AG08396 (cell line): ENCODE measurements at places on chromosomes 3 and 15.

GRCh38 chr3:15860014-15860934, 62.5 kb upstream of the ANKRD28 start:
- DNase-seq: peak; percentile 66

- DNase-seq: no peak
Measured at GRCh38 chr3:72441284-72441994, 406.8 kb downstream of the SHQ1 start.

GRCh38 chr15:39529457-39529856, 51.4 kb upstream of the THBS1 start:
- no peak for DNase-seq

DNA sequence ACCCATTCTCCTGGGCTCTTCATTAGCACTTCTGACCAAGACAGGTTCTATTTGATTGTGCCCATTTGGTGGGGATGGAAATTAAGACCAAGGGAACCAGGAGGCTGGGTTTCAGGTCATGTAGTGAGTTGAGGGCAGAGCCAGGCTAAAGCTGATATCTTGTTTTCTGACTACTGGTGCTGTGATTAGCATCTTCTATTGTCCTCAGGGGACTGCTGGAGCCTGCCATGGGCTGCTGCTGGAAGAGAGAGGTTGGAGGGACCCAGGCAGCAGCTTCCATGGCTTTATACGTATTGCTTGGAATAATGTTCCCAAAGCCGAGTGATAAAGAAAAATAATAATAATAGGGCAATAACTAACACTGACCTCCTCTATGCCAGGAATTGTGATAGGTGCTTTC, 211.4 kb upstream of the ROPN1 start:
- DNase-seq: no peak

GRCh38 chr3:119469418-119470189, 841 bp downstream of the POGLUT1 start:
- no peak for DNase-seq

DNA sequence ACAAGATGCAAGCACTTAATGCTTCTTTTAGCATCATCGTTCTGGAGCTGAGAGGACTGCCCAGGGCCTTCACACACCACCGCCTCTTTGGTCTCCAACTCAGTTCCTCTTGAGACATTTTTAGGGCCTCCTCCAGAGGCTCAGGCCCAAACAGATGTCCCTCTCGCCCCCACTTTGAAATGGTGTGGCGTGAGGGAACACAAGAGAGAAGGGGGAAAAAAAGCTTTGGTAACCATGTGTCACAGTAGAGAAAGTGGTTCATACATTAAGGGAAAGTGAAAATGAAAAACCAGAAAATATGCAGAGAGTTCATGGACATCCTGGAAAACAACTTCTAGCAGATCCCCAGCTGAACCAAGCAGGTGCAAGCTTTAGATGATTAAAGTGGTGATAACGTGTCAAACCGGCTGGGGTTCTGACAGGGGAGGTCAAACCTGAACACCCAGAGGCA, 33.1 kb upstream of the FOXP1 start:
- DNase-seq: no peak

DNA sequence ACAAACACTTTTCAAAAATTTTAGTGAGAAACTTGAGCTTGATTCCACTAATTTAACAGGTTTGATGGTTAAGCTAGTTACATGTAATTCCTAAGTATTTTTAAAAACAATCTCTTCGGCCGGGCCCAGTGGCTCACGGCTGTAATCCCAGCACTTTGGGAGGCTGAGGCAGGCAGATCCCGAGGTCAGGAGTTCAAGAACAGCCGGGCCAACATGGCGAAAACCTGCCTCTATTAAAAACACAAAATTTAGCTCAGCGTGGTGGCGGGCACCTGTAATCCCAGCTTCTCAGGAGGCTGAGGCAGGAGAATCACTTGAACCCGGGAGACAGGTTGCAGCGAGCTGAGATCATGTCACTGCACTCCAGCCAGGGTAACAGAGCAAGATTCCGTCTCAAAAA, 25.3 kb downstream of the TRA2B start:
- no peak for DNase-seq

- DNase-seq: no peak
Measured at GRCh38 chr3:16181361-16181760, 6.9 kb downstream of the GALNT15 start.

GRCh38 chr15:68733666-68734065, 87.0 kb downstream of the ANP32A start:
- no peak for DNase-seq

GRCh38 chr3:131714585-131715220, 211.9 kb upstream of the MRPL3 start:
- DNase-seq: no peak

DNA sequence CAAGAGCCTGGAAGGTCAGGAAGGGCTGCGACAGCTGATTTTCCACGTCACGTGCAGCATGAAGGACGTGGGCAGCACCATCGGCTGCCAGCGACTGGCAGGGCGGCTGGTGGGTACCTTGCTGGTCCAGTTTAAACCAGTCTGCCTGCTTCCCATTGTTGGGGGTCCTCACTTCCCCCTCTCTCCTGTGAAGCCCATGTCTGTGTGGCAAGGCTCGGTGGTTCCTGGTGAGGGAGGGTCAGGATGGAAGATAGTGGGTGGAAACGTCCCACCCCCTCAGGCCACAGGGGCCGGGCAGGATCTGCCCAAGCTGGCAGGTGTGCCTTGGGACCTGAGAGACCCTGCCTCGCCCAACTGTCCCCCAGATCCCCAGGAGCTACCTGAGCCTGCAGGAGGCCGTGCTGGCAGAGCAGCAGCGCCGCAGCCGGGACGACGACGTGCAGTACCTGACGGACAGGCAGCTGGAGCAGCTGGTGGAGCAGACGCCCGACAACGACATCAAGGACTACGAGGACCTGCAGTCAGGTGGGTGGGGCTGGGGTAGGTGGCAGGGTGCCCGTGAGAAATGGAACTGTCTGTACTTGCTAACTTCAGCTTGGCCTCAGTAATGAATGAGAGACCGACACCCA, 108.2 kb downstream of the LRRK1 start:
- DNase-seq: no peak

DNA sequence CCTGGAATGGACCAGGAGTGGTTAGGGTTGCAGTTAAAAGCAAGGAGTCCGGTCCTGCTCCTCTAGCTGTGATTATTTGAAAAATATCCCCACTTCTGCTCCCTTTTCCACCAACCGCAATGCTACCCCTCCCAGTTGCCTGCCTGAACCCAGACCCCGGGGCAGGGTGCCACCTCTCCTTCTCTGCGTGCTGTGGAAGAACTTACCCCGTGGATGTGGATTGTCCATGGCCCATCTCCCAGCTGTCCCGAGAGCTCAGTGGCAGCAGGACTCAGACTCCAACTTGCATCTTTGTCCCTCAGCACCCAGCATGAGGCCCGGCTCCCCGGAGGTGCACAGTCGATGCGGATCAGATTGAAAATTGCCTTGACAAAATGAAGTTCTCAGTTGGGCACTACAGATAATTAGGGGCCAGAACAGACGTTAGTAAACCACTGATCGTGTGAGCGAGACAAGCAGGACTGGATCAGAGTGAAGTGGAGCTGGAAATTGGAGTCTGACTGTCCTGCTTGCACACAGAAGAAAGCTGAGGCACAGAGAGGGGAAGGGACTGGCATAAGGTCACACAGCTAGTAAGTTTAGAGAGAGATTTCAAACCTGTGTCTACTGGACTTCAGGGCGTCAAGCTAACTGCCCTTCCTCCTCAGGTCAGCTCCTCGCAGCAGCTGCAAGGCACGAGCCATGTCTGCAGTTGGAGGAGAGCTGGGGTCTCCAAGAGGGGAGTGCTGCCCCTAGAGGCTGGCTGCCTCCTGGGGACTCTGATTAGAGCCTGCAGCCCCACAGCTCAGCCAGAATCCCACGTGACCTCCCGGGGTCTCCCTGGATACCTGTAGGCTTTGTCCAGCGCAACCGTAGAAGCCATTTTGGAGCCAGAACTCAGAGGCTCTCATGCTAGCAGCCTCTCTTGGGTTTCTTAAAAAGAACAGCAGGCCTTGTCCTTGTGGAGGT, 14.7 kb downstream of the SLC6A1 start:
- DNase-seq: no peak

DNA sequence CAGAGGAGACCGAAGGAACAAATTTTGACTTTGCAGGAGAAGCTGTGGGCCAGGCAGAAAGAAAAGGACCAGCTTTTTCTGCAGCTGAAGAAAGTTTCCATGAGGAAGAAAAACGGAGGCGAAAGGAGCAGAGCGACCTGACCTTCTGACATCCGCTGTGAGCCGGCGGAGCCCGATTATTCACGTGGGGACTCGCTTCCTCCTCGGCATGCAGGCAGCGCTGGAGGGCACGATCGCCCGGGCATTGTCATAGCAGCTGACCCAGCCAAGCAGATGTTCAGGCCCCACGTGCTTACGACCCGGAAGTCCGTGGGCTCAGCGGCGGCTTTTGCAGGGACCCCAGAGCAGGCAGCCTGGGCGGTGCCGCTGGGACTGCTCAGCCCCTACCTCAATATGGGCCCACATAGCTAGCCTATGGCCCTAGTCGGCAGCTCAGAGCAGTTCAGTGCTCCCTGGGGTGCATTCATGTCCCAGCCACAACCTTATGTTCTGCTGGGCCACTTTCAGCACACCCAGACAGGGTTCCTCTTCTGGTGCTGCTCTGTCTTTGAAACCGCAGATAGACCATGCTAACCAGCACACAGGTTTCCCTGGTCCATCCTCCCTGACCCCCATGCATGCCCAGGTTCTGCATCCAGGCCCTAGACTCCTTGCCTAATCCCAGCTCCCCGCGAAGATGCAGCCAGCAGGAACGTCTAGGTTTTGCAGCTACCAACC, 10.5 kb upstream of the EIF4A2 start:
- peak; percentile 69 for DNase-seq

- no peak for DNase-seq
Measured at GRCh38 chr3:46946856-46947545, 29.5 kb downstream of the CCDC12 start.

- DNase-seq: no peak
Measured at GRCh38 chr3:133209871-133210550, 171.8 kb downstream of the TMEM108 start.

GRCh38 chr3:136928240-136928639, 29.5 kb upstream of the IL20RB start:
- DNase-seq: no peak
